ENCODE measurements at places on chromosomes 3 and 15. TPM values are rescaled to one million over a fixed set of nuclear protein-coding genes. Genes with fewer than 3 reads are reported as not detected.

Gene ARL14
- 0.31 TPM for total RNA-seq

Gene CLDN16
- total RNA-seq = 27.3 TPM

Gene GOLGA8T
- total RNA-seq = not detected

Gene C3orf70
- 2.8 TPM for total RNA-seq

Gene SMAD6
- total RNA-seq = 23.0 TPM

Gene GPR149
- not detected for total RNA-seq

Gene ZNF774
- 3.1 TPM for total RNA-seq

Gene SEMA5B
- total RNA-seq = 8.4 TPM

Gene FEZF2
- total RNA-seq = not detected

Gene ECE2
- not detected for total RNA-seq

Gene GLCE
- total RNA-seq = 18.0 TPM

Gene CELSR3
- 2.0 TPM for total RNA-seq

Gene VWA5B2
- total RNA-seq = 0.25 TPM

Gene BUB1B
- 0.94 TPM for total RNA-seq

Gene CTXN2
- total RNA-seq = 0.06 TPM

Gene SLC38A3
- 1.6 TPM for total RNA-seq

Gene ACP3
- total RNA-seq = 67.8 TPM

Gene GAP43
- 0.19 TPM for total RNA-seq

Gene SLCO2A1
- total RNA-seq = 169 TPM

Gene PP2D1
- total RNA-seq = not detected

Gene ARNT2
- total RNA-seq = 38.2 TPM

Gene REC114
- total RNA-seq = not detected

Gene SEMA4B
- 190 TPM for total RNA-seq

Gene GRIP2
- total RNA-seq = 3.0 TPM

Gene JMJD7
- total RNA-seq = 16.2 TPM

Gene TXNRD3
- 12.1 TPM for total RNA-seq

Gene SENP8
- 4.8 TPM for total RNA-seq

Gene ACTC1
- 25.0 TPM for total RNA-seq

Gene HYAL1
- 47.5 TPM for total RNA-seq

Gene WDR93
- total RNA-seq = 2.5 TPM

Gene KLF13
- total RNA-seq = 123 TPM

Gene HDC
- 12.9 TPM for total RNA-seq

Gene C15orf62
- total RNA-seq = 1.4 TPM

Gene SLC28A2
- not detected for total RNA-seq

Gene ASB14
- total RNA-seq = not detected

Data from kidney (tissue), 22 donors.